Esophagus squamous epithelium (tissue), 5 donors: ENCODE measurements at places on chromosomes 2 and 18. TPM values are rescaled to one million over a fixed set of nuclear protein-coding genes. Genes with fewer than 3 reads are reported as not detected.

- no peaks in the 10 kb centered on the region for H3K4me1 ChIP-seq
- H3K27ac ChIP-seq = no peak overlapping the region
- no peak overlapping the region for H3K4me3 ChIP-seq
- no peak for DNase-seq
Observed at GRCh38 chr2:127776122-127776780, 34.7 kb downstream of the WDR33 start.

DNA sequence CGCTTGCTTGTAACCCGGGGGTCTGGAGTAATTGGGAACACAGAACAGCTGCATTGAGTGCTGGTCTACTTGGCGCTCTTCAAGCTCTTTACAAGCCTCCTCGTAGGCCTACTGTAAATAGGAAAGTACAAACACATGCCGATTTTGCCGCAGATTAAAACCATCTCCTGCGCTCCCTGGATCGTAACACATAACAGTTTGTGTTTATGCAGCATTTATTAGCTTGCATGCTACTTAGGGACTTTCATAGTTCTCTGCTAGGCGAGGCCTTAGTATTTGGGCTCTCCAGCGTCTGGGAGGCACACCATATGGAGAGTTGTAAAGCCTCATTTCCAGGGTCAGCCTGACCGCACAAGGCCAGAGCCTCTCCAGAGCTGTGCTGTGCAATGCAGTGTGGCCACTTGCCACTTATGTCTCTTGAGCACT lies 84.0 kb upstream of the HAAO start:
- H3K4me1 ChIP-seq = peaks cover 98% of the 10 kb centered on the region
- no peaks in the 10 kb centered on the region for H3K36me3 ChIP-seq
- H3K4me3 ChIP-seq = no peak overlapping the region
- H3K27ac ChIP-seq = peak overlapping the region; percentile 75
- H3K27me3 ChIP-seq = no peaks in the 10 kb centered on the region

GRCh38 chr18:58953627-58954026 lies 89.0 kb downstream of the ZNF532 start:
- no peaks in the 10 kb centered on the region for H3K27me3 ChIP-seq
- no peak for DNase-seq
- H3K4me1 ChIP-seq = no peaks in the 10 kb centered on the region
- H3K4me3 ChIP-seq = no peak overlapping the region
- no peak overlapping the region for H3K27ac ChIP-seq
- H3K36me3 ChIP-seq = peaks cover 72% of the 10 kb centered on the region

Gene CD226
- total RNA-seq = 1.9 TPM

Gene LINC00305
- not detected for total RNA-seq

Gene OTOS
- not detected for total RNA-seq

DNA sequence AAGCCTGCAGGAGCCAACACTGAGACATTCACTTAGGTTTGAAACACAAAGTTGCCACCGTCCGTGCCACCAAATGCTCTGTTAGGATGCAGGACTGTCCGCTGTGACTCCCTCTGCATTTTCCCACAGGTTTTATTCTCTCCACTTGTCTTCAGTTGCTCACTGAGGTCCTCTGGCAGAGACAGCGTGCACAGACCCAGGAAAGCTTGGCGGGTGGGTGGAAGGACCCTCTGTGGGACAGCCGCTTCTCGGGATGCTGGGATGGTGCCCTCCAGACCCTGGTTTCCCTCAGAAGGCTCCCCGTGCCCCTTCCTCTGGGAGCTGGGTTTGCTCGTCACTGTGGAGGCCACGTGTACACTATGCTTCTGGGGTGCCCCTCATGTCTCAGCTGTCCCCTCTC lies 733.6 kb downstream of the GALR1 start:
- H3K27me3 ChIP-seq = no peaks in the 10 kb centered on the region
- no peak overlapping the region for H3K27ac ChIP-seq
- DNase-seq = no peak
- no peaks in the 10 kb centered on the region for H3K4me1 ChIP-seq
- H3K36me3 ChIP-seq = no peaks in the 10 kb centered on the region

GRCh38 chr2:8152392-8153257 lies 529.2 kb upstream of the ID2 start:
- no peaks in the 10 kb centered on the region for H3K4me1 ChIP-seq
- H3K36me3 ChIP-seq = no peaks in the 10 kb centered on the region
- H3K27ac ChIP-seq = no peak overlapping the region
- H3K27me3 ChIP-seq = no peaks in the 10 kb centered on the region

DNA sequence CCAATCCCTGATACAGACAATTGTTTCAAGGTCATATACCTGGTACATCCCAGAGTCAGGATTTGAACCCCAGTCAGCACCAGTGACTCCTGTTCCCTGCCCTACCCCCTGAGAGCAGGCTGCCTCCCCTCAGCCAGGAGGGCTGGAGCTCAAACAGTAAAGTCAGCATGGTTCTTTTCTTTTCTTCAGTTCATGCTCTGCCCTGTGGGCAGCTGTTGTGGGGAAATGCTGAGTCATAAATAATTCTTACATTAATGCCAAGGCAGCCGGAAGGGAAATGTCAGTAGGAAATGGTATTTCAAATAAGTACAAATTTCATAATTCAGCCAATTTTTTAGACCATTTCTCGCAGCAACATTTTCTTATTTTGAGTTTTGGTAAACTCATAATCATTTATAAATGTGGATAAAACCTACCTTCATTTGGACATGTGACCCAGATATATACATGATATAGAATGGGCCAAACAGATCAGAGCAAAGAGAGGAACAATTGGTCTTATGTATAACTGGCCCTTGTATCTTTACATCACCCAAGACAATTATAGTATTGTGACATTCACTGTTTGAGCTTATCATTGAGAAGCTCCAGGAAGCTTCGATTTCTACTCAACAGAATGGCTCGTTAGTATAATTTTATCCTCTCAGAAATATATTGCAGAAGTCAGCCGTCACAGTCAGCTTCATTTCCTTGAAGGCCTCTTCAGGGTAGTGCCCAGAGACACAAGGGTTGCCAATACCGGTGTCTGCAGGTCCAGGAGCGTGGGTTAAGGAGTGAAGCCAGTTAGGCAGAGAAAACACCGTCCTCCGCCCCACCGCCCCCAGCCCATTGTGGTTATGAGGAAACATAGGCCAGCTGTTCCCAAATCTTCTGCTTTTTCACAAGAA lies 28.0 kb upstream of the SCYGR1 start:
- H3K36me3 ChIP-seq = no peaks in the 10 kb centered on the region
- no peak overlapping the region for H3K4me3 ChIP-seq
- peak overlapping the region; percentile 81 for H3K27ac ChIP-seq

- H3K4me3 ChIP-seq = no peak overlapping the region
- no peak for DNase-seq
- H3K4me1 ChIP-seq = no peaks in the 10 kb centered on the region
- peaks cover 2% of the 10 kb centered on the region for H3K36me3 ChIP-seq
Observed at GRCh38 chr18:5284808-5285207, 10.7 kb downstream of the ZBTB14 start.

Gene HOXD11
- total RNA-seq = not detected

Gene HJURP
- total RNA-seq = 5.4 TPM

DNA sequence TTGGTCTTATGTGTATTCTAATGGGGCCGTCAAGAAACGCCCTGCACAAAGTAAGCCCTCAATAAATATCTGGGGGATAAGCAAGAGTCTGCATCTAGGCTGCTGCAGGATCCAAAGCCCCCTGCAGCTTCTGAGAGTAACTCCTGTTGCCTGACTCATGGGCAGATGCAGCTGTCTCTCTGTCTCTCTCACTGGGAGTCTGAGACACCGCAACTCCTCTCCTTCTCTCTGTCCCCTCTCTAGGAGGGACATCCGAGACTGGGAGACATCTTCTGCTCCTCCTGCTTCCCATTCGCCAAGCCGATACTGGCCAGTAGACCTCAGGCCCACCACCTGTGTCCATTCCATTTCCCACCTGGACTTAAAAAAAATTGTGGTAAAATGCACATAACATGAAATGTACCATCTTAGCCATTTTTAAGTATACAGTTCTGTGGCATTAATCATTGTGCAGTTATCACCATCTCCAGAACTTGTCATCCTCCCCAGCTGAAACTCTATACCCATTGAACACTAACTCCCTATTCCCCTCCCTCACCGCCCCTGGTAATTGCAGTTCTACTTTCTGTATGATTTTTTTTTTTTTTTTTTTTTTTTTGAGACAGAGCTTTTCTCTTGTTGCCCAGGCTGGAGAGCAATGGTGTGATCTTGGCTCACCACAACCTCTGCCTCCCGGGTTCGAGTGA lies 20.1 kb downstream of the DYSF start:
- H3K4me1 ChIP-seq = no peaks in the 10 kb centered on the region
- H3K4me3 ChIP-seq = no peak overlapping the region
- no peaks in the 10 kb centered on the region for H3K36me3 ChIP-seq
- DNase-seq = no peak
- peaks cover 12% of the 10 kb centered on the region for H3K27me3 ChIP-seq

Gene ADGRF3
- total RNA-seq = not detected

Gene DSC3
- 283 TPM for total RNA-seq

DNA sequence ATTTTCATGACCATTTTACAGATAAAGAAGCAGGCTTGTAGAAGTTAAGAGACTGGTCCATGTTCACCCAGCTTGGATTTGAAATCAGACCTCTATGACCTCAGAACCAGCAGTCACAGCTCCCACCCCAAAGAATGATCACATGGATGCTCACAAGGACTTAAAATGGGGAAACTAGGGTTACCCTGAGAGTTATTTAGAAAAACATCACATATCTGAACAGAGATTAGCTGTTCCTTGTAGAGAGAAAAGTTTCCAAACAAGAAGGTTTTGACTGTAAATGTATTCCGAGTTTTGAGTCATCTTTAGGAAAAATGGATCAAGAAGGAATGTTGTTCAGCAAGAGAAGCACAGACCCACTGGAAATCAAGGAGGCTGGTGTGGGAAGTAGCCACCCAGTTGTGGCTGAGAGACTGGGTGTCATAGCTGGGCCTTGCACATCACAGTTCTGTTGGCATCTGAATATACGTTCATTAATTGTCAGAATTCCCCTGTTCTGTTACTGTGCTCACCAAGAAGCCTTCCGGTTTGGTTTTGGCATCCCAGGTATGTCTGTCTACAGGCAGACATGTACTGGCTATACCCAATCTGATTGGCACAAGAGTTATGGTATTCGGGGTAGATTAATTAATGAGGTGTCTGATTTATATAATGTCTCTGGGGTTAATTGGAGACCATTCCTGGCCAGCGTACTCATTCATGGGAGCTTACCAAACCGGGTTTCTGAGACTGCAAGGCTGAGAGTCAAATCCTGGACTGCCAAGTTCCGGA lies 371.8 kb upstream of the SLC14A2 start:
- no peaks in the 10 kb centered on the region for H3K27me3 ChIP-seq
- peaks cover 27% of the 10 kb centered on the region for H3K4me1 ChIP-seq
- H3K36me3 ChIP-seq = no peaks in the 10 kb centered on the region
- DNase-seq = no peak
- no peak overlapping the region for H3K4me3 ChIP-seq
- H3K27ac ChIP-seq = peak overlapping the region; percentile 51

DNA sequence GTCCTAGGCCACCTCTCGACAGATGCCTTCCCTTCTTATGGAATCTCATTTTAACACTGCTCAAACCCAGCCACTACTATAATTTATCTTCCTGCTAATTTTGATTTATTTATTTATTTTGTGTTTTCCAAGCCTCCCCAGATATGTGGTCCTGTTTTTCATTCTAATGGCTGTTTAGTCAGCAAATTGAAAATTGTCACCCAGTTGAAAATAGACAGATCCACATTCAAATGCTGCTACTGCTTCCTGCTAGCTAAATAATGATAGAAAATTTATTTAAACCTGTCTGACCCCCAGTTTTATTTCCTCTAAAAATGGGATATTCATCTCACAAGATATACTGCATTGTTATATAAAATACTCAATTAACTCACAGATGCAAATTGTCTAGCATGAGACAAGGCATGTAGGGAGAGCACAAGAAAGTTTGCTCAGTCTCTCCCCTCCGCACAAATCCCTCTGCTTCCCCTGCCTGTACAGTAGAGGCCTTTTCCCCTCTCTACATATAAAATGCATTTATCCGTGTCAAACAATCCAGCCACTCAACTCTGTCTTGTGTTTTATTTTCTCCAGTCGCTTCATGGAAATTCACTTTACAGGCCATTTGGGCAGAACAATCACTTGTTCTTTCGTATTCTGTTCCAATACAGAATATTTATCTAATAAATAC lies 389.9 kb downstream of the SOX11 start:
- H3K27ac ChIP-seq = no peak overlapping the region
- no peak overlapping the region for H3K4me3 ChIP-seq
- H3K27me3 ChIP-seq = no peaks in the 10 kb centered on the region
- DNase-seq = no peak
- H3K36me3 ChIP-seq = no peaks in the 10 kb centered on the region

GRCh38 chr18:48706731-48707130 lies 167.9 kb downstream of the CTIF start:
- no peak overlapping the region for H3K27ac ChIP-seq
- H3K27me3 ChIP-seq = no peaks in the 10 kb centered on the region
- H3K4me3 ChIP-seq = no peak overlapping the region
- no peaks in the 10 kb centered on the region for H3K36me3 ChIP-seq
- no peak for DNase-seq

- H3K27ac ChIP-seq = no peak overlapping the region
- no peak for DNase-seq
- no peak overlapping the region for H3K4me3 ChIP-seq
- peaks cover 22% of the 10 kb centered on the region for H3K4me1 ChIP-seq
Observed at GRCh38 chr2:65370387-65371073, 61.9 kb downstream of the SPRED2 start.

Gene TUBA4B
- not detected for total RNA-seq

GRCh38 chr2:111897630-111897923 lies 830 bp upstream of the MERTK start:
- peaks cover 59% of the 10 kb centered on the region for H3K4me1 ChIP-seq
- peaks cover 23% of the 10 kb centered on the region for H3K27me3 ChIP-seq
- no peak for DNase-seq
- no peaks in the 10 kb centered on the region for H3K36me3 ChIP-seq
- peak overlapping the region; percentile 69 for H3K27ac ChIP-seq

Gene MC2R
- not detected for total RNA-seq

Gene ABCG5
- not detected for total RNA-seq

GRCh38 chr2:97774425-97774824 lies 61.0 kb downstream of the ZAP70 start:
- H3K36me3 ChIP-seq = peaks cover 18% of the 10 kb centered on the region
- H3K4me3 ChIP-seq = no peak overlapping the region
- DNase-seq = no peak

Gene FBXO48
- total RNA-seq = 0.95 TPM

GRCh38 chr2:197883354-197884032 lies 79.1 kb downstream of the PLCL1 start:
- no peaks in the 10 kb centered on the region for H3K4me1 ChIP-seq
- H3K27ac ChIP-seq = no peak overlapping the region
- H3K4me3 ChIP-seq = no peak overlapping the region
- H3K36me3 ChIP-seq = no peaks in the 10 kb centered on the region

GRCh38 chr2:23069923-23070322 lies 315.1 kb upstream of the KLHL29 start:
- no peaks in the 10 kb centered on the region for H3K36me3 ChIP-seq
- H3K4me1 ChIP-seq = no peaks in the 10 kb centered on the region
- H3K4me3 ChIP-seq = no peak overlapping the region
- DNase-seq = no peak
- H3K27ac ChIP-seq = no peak overlapping the region
